Fibroblast of skin of right quadriceps (primary cell): ENCODE measurements at places on chromosomes 6 and 20.

- DNase-seq = no peak
Observed at GRCh38 chr20:474581-474980, 12.2 kb upstream of the TBC1D20 start.

DNA sequence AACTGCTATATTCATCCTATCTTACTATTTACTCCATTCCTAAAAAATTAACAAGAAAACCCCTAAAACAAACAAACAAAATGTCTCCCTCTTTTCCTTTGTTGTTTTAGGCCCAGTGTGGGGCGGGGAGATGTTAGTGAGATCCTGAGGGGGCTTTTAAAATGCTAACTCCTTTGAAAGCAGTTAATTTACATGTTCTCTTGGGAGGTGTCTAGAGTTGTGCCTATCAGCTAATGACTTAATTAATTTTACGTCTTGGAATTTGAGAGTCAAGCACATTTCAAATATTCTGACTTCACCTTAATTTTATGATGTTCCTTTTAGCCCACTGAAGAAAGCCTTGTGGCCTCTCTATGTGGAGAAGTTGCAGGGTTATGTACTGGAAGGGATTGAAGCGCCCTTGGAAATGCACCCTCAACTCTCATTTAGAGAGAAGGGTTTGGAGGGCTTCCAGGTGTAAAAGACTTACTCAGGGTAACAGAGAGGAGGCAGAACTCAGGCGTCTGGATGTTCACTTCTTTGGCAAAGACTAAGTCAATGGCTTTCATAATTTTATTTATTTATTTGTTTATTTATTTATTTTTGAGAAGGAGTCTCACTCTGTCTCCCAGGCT, 4.9 kb downstream of the SASH1 start:
- DNase-seq = no peak

DNA sequence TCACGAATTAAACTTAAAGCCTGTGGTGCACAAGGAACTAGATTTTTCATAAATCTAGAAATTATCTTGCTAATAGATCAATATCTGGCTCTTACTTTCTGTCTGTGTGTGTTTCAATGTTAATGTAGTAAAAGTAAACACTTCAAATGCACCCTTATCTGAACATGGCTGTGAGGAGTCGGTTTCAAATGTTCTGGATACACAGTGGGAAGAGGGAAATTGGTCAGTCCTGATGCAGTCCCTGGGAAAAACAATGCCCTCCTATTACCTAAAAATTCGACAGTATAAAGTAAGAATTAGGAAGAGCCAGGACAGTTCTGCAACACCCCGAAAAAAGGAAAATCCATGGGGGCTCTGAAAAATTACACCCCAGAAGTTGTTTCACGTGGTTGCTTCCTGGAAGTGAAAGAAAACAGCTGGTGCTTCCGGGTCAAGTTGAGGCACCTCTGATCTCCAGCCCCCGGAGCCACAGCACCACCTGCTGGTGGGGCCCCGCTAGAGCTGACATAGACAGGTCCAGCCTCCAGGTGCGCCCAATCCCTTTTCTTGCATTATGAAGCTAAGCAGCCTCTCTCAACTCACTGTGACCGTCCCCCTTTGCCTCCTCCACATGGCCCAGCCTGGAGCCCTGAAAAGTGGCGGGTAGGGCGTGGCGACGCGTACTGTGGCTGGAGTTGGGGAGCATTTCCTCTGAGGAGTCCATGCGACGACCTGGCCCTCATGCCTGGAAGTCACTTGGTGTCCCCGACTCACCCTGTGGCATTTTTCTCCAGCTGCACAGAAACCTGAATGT, 8.3 kb downstream of the SEMG2 start:
- peak; percentile 2 for DNase-seq

DNA sequence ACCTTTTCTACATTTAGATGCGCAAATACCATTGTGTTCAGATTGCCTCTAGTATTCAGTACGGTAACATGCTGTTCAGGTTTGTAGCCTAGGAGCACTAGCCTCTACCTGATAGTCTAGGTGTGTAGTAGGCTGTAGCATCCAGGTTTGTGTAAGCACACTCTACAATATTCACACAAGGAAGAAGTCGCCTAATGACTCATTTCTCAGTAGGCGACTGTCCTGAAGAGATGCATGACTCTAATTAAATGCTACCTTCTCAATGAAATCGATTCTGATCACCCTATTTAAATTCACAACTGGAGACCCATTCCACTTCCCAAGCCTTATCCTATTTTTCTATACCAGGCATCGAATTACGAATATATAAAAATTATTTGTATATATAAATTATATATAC, 1.3 kb downstream of the MCUR1 start:
- DNase-seq = no peak

GRCh38 chr6:28696167-28696566, 170.5 kb downstream of the GPX5 start:
- DNase-seq = no peak

DNA sequence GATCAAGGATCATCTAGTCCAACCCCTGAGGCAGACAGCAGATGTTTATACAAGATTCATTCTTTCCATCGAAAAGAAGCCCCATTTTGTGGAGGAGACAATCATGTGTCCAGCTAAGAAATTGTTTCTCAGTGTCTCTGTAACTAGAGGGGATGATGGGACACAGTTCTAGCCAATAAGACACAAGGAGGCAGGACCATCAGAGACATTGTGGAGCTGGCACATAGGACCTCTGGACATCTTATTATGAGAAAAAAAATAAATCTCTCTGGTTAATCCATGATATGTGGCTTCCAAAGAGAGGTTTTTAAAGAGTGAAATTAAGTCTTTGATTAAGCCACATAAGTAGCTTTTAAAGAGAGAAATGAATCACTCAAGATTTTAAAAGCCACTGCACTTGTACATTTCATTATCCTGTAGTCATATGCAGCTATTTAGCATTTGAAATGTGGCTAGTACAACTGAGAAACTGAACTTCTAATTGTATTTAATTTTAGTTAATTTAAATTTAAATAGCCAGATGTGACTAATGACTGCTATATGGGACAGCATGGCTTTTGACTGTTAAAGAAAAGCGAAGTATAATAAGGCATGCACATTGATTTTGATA, 176.8 kb downstream of the TASP1 start:
- DNase-seq = no peak

GRCh38 chr20:17959257-17959627, 9.4 kb downstream of the SNX5 start:
- no peak for DNase-seq

DNA sequence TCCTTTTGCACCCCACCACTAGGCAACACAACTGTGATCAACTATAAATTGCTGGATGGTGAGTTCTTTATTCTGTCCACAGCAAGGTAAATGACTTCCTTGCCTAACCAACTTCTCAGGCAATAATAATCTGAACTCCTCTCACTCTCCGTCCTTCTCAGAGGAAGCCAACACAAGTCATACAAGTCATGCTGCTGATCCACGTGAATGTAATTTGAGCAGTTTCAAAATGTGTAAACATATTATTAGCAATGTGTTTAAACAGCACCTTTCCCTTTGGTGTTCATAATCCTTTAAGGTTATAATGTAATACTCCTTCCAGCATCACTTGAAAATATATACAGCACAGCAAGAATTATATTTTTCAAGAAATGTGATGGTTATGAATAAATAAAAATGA, 127.9 kb downstream of the QRSL1 start:
- DNase-seq = no peak
